Stimulated activated CD8-positive, alpha-beta memory T cell treated with anti-CD3 and anti-CD28 coated beads, Interleukin-7, amount 100 ng/mL, for 24 hours (primary cell): ENCODE measurements at places on chromosomes 16 and 17.

DNA sequence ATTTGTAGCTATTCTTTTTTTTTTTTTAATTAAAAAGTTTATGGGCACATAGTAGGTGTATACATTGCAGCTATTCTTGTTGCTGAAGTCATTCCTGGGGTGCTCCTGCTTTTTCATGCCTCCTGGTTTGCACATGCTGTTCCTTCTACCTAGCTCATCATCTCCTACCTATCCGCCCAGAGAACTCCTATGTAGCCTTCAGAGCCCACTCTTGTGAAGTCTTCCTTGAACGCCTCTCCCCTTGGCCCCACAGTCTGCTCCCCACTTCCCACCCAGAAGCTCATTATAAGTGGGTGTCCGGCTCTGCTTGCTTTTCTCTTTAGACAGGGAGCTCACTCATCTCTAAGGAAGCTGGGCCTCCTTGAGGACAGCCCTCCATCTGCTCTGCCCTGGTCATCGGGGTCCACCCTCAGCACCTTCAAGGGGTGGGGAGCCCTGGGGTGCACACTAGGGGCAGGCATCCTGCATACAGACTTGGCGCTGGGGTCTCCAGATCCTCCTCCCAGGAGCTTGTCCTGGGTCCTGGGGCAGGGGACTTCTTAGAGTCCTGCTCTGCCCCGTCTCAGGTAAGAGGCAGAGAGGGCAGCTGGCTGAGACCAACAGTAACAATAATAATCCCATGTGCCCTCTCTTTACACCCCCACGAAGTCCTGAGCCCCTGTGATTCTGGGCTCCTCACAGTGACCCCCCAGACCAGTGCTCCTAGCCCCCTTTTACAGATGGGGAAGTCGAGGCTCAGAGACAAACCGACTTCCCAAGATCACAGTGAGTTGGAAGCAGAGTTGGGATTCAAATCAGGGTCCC, 3.5 kb upstream of the B9D1 start:
- no peak for DNase-seq

DNA sequence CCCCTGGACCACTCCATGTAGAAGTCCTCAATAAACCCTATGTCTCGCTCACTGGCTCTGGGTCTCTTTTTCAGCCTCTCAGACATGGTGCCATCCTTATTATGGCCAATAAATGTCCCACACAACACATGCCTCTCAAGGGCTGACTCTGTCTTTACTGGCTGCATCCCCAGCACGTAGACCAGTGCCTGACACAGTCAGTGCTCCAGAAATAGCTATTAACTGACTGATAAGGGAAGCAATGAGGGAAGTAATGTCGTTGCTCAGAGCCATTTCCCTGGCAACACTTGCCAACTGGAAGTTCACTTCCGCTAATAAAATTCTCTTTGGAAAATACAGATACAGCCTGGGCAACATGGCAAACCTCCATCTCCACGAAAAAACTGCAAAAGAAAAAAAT, 19.1 kb upstream of the APOH start:
- DNase-seq, result no peak

DNA sequence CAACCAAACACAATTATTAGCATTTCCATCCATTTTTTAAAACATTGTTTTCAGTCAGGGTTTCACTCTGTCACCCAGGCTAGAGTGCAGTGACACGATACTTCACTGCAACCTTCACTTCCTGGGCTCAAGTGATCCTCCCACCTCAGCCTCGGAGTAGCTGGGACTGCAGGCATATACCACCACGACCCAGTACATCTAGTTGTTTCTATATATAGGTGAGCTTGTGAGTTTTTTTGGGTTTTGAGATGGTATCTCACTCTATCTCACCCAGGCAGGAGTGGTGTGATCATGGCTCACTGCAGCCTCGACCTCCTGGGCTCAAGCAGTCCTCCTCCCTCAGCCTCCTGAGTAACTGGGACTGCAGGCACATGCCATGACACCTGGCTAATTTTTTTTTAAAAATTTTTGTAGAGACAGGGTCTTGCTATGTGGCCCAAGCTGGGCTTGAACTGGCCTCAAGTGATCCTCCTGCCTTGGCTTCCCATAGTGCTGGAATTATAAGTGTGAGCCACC, 21.5 kb upstream of the ATP5MC1 start:
- no peak for DNase-seq

- no peak for DNase-seq
Observed at GRCh38 chr16:53224951-53225533, 170.3 kb downstream of the CHD9 start.

DNA sequence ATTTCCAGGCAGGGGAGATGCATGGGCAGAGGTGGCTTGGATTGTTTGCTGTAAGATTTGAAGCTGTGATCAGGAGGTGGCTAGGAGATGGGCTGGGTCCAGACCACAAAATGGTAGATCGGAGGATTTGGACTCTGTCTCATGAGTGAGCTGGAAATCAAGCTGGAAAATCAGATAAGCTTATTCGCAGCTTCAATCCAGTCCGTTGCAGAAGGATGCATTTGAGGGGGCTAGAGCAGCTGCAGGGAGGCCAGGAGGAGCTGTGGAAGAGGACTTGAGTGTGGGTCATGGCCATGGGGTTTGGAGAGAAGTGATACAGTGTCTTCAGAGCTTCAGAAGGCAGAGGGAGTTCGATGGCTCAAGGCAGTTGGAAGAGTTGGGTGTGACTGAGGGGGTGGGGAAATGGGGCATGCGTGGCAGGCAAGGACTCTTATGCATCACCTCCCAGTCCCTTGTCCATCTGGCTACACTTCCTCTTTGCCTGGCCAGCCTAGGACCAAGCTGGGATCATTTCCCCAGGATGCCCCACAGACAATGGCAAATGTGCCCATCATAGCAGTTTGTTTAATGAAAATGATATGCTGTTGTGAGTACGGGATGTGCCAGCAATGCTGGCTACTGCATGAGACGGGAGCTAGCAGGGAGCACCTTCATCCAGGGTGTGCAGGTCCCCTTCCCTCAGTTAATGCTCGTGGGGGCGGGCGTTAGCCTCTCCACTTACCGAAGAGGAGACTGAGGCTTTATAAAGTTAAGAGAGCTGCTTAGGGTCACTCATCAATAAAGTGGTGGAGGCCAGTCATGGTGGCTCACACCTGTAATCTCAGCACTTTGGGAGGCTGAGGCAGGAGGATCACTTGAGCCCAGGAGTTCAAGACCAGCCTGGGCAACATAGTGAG, 20.6 kb downstream of the QPRT start:
- no peak for DNase-seq

DNA sequence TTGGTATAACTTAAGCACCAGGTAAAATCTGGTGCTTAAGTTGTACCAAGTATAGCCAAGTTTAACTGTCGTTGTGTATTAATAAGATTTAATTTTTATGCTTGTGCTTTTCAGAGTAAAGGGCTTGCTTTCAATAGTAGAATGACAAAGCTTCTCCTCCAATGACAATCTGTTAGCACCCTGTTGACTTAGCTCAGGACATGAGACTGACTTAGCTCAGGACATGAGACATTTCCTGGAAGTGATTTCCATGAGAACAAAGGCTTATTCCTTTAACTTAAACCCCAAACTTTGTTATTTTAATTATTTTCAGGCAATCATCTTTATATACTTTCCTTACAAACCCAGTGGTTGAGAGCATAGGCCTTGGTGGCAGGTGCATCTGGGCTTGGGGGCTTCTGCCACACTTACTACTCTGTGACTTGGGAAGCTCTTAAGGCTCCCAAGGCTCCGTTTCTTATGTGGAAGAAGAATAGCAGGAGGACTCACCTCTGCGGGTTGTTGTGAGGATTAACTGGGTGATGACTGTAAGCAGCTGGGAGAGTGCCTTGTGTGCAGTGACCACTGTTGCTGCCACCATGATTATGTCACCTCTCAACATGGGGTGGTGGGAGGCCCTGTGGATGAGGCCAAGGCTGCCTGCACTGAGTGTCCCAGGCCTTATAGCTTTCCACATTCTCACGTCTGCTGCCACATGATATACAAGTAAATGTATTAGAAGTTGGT, 59.4 kb upstream of the CMIP start:
- DNase-seq, result no peak

GRCh38 chr17:44840936-44841335, 6.7 kb upstream of the HIGD1B start:
- no peak for DNase-seq

- no peak for DNase-seq
Observed at GRCh38 chr16:57061084-57061905, 31.1 kb upstream of the CPNE2 start.

- DNase-seq, result no peak
Observed at GRCh38 chr16:2451851-2452320, 8.0 kb upstream of the TEDC2 start.

- DNase-seq, result no peak
Observed at GRCh38 chr17:76658242-76658662, 14.7 kb upstream of the ST6GALNAC1 start.

DNA sequence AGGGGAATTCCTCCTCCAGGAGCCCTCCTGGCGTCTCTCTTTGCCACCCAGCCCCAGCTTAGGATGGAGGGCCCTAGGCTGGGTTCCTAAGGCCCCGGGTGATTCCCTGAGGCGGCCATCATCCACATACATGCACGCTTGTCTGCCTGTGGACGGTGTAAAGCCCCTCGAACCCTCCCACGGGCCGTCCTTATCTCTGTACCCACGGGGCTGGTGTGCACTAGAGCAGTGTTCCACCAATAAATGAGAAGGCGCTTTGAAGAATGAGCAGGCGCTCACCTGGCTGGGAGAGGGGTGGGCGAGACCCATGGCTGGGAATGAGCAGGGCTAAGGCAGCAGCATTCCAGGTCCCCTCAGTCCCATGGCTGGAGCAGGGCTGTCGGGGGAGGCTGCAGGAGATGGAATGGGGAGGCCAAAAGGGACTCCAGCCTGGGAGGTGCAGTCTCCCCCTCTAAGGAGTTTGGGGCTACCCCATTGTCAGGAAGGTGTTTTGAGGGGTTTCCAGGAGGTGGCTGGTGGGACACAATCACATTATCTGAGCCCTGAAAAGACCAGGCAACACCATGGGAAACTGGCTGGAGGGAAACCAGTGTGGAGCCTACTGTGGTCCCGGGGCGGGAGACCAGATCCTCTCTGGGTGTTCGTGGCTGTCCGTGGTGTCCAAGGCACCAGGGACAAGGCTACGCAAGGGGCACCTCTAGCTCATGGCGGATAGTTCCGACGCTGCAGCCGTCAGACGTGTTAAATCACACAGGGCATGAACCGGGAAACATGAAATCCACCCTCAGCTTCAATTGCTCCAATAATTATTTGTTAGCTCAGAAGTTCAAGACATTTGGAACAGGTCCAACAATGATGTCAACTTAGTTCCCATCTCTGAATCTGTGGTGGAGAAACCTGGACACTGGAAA, 87.5 kb upstream of the DNAH17 start:
- DNase-seq, result no peak

- DNase-seq, result no peak
Observed at GRCh38 chr16:6841392-6841791, 491.3 kb upstream of the RBFOX1 start.

DNA sequence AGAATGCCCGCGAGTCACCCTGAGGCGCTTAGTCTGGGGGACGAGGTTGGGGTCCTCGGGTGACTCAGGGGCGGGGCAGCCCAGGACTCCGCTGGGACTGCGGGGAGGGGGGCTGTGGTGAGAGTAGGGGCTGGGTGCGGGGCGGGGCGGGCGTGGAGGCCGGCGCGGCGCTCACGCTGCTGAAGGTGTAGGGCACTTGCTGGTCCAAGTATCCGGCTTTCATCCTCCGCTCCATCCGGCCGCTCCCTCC, 832 bp downstream of the ETV4 start:
- no peak for DNase-seq

DNA sequence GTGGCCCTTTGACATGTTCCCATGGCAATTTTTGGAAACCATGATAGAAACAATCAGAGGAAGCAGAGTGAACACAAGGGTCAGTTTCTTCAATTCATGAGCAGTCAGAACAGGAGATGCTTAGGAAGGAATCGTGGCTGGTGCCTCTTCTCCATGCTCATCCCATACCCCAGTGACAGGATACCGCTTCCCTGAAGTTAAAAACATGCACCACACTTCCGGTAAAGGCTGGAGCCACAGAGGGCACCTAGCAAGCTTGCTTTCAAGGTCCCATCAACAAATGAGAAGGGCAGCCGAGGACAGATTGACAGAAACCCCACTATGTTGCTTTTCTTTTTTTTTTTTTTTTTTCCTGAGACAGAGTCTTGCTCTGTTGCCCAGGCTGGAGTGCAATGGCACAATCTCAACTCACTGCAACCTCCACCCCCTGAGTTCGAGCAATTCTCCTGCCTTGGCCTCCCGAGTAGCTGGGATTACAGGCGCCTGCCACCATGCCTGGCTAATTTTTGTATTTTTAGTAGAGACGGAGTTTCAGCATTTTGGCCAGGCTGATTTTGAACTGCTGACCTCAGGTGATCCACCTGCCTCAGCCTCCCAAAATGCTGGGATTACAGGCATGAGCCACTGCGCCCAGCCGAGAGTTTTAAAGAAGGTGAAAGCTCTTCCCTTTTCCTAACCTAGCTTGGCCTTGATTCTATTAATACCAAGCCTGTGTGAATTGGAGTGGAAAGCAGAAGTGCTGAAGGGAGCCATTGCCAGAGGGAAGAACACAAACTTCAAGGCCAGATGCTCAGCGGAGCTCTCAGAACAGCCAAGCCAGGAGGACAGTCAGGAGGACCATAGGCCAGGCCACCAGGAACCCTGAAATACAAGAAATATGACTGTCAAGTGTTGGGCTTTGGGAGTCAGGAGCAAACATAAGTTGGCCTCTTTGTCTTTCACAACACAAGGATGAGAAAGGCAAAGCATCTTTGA, 16.6 kb downstream of the GP2 start:
- DNase-seq, result no peak

DNA sequence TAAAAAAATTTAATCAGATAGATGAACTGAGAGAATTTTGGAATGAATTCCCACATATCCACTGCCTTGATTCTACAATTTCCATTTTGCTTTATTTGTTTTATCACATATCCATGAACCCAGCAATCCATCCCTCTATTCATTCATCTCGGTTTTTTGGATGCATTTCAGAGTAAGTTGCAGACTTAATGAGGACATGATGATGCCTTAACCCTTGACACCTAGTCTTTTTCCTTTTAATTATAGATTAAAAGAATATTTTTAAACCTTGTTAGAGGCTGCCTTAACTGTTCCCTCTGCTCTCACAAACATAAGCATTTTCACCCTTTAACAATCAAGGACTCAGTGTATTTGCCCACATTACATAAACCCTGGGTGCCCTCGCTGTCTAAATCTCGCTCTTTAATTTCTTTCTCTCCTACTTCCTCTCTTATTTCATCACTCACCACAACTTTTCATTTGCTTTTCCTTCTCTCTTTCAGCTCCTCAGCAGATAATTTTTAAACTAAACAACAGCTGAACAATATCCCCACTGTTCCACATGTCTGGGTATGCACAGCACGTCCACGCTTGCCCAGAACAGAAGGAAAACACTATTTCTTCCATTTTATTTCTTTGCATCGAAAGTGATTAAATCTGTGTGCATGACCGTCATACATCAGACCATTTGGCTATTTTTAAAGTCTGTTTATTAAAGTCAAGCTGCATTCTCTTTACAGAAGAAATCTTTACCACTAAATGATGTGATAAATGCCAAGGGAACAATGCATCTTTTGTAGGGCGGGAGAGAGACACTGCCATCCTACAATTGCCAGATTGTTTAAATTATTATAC, 39.9 kb downstream of the IQCK start:
- DNase-seq, result no peak

DNA sequence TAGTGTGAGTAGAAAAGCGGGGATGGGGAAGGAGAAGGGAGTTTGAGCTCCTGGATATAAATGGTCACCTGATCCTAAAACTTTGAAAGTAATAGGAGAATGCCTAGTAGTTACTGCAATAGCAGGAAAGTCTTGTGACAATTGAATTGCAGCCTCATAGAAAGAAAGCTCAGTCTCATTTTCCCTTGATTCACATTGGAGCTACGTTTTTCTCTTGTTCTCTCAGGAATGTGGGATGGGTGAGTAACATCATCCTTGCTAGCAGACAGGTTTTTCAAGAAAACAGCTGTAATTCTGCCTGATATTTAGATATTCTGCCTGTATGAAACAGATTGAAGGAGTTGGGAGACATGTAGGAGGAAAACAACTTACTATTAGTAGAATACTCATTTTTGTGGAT, 25.3 kb downstream of the SF3B3 start:
- no peak for DNase-seq
